Lung (tissue), 17 donors: ENCODE measurements at places on chromosomes 6 and 20. TPM values are rescaled to one million over a fixed set of nuclear protein-coding genes. Genes with fewer than 3 reads are reported as not detected.

Gene SLC44A4
- 121 TPM for total RNA-seq

Gene NOP56
- total RNA-seq: 73.3 TPM

Gene C6orf58
- total RNA-seq: not detected

Gene PKHD1
- total RNA-seq: 6.1 TPM

Gene GGTLC1
- 28.5 TPM for total RNA-seq

GRCh38 chr6:14635934-14636591 lies 518.5 kb downstream of the CD83 start:
- no peak for DNase-seq

DNA sequence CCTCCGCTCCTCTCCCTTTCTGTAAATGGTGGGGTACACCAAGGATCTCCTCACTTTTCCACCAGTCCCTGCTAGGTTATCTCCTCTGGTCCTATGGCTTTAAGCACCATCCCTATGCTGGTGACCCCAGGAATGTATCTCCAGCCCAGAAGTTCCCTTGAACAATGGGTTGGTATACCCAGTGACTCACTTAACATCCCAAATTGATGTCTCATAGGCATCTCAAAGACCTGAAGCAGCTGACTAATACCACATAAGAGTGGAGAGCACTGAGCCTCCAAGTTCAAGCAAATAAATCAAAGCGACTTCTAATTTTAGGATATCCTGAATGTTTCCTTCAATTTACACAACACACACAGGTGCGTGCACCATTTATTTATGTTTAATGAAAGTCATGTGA lies 48.3 kb downstream of the ADGRF1 start:
- no peak for DNase-seq

- DNase-seq: no peak
These were observed 24.9 kb upstream of the PAQR8 start for GRCh38 chr6:52336919-52337561.

DNA sequence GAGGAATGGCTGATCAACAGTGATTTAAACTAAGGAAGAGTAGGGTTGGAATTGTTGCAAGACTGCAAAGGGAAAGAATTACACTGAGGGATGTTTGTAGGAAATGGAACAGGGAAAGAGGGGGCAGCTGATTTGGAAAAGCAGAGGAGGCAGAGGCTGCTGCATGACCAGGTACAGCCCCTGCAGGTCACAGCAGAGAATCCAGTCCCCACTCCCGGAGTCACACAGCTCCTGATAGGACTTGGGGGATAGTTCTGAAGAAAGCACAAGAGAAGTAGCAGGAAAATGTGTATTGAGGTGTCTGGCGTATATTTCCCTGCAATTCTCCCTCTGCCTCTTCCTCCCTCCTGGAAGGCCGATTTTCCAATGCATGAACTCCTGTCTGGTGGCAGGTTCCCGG lies 92.5 kb upstream of the PDE10A start:
- DNase-seq: no peak

GRCh38 chr6:89209457-89209856 lies 7.7 kb downstream of the GABRR1 start:
- no peak for DNase-seq

DNA sequence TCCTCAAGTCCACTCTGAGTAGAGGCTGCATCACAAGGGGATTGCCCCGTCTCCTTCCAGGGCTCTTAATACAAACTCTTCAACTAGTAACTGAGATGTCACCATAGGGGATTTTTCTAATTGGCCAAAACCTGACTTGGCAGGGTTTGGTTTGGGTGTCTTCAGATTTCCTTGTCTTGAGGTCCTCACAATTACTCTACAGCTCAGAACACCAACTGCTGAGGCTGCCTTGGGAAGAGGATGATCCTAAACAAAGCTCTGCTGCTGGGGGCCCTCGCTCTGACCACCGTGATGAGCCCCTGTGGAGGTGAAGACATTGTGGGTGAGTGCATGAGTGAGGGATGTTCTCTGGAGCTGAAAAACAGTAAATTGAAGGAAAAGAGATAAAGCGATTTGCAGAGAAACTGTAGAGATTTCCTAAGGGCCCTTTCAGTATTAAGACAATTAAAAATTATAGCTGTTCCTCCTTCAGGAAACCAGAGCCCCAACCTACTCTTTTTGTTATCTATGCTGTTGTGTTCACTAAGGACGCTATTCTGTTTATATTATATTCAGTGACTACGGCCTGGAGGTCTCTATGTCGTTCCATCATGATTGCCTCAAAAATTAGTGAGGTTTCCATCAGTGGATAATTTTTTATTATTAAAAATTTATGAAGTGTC lies at the start of gene HLA-DQA1:
HLA-DQA1 (plus strand) TSS at position 188 of the 662 bp plus-strand sequence; CDS start at position 241, 53 bp downstream.
- no peak for DNase-seq

DNA sequence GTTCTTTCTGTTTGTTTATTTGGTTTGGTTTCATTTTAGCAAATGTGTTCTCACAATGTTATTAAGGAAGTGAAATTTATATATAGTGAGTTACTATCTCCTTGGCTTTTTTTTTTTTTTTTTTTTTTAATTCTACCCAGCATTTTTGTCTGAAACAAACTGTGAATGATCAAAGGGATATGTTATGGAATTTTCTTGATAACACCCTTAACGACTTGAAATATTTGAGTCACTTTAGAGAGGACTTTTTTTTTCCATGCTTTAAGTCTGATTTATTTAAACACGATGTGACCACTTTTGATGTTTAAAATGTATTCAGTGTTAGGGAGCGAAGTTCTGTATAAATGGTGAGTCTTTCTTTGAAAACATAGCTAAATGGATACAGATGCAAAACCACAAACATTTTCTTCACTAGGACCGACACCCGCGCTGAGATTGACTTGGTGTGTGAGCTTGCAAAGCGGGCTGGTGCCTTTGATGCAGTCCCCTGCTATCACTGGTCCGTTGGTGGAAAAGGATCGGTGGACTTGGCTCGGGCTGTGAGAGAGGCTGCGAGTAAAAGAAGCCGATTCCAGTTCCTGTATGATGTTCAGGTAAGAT lies 149.7 kb downstream of the MTHFD1L start:
- DNase-seq: peak; percentile 77

DNA sequence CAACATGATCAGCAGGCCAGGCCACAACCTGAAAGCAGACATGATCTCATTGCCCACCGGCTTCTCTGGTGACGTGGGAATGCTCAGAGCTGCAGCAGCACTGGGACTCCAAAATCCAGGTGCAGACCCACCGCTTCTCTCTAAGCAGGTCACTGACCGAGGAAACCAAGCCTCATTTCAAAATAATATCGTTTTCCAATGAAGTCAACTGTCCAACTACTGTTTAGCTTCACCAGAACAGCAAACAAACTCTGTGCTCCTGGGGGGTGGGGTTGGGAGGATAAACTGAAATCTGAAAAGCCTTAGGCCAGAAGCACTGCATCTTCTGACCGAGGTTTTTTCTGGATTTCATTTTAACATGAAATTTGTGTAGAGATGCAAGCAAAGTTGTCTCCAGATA lies at the start of gene GPLD1:
GPLD1 (minus strand) TSS at position 109 of the 400 bp plus-strand sequence; CDS start at position 42, 67 bp downstream.
- no peak for DNase-seq

- DNase-seq: no peak
These were observed 107.4 kb downstream of the SAMD5 start for GRCh38 chr6:147615659-147616456.

GRCh38 chr6:7249391-7249790 lies 63.6 kb downstream of the SSR1 start:
- no peak for DNase-seq

- DNase-seq: no peak
These were observed 215.6 kb upstream of the NRSN1 start for GRCh38 chr6:23910420-23910819.

- DNase-seq: peak; percentile 34
These were observed 6.2 kb downstream of the LINC00237 start for GRCh38 chr20:21099751-21100577.

GRCh38 chr6:77072694-77073409 lies 390.4 kb downstream of the HTR1B start:
- DNase-seq: no peak

DNA sequence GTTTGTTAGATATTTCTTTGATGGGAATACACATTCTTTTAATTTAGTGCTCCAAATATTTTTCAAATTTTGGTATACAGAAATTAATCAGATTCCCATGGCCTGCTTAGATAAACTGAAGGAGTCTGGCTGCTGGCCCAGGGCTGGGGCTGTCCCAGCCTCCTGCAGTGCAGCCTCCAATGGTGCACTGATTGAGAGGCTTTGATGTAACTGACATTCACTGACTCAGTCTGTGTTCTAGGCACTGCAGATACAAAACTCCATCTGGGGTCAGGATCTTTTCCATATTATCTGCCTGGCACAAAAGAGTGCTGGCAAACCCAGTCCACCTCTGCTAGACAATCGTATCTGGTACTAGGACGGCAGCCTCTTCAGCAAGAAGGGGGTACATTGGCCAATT lies 64.8 kb downstream of the GRIK2 start:
- no peak for DNase-seq

- DNase-seq: no peak
These were observed 70.6 kb upstream of the DST start for GRCh38 chr6:56713254-56713672.

GRCh38 chr6:16285467-16286150 lies 47.2 kb downstream of the GMPR start:
- DNase-seq: no peak

DNA sequence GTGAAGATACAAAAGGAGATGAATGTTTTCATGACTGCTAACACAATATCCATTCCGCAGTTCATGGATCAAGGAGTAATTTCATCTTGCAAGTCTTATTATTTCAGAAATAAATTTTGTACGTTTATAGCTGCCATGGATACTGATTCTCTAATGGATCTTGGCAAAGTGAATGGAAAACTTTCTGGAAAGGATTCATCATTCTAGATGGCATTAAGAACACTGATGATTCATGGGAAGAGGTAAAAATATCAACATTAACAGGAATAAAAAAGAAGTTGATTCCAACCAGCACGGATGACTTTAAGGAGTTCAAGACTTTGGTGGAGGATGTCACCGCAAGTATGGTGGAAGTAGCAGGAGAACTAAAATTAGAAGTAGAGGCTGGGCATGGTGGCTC lies 2.8 kb downstream of the HUS1B start:
- DNase-seq: no peak

GRCh38 chr20:33821270-33821836 lies 10.2 kb downstream of the CHMP4B start:
- DNase-seq: no peak

DNA sequence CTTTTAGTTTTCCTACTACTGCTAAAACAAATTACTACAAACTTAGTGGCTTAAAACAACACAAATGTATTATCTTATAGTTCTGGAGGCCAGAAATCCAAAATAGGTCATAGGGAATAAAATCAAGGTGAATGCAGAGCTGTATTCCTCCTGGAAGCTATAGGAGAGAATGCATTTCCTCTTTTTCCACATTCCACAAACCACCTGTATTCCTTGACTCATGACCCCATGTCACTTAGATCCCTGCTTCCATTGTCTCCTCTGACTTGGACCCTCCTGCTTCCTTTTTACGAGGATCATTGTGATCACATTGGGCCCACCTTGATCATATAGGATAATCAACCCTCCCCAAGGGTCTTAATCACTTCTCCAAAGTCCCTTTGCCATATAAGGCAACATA lies 200.8 kb downstream of the KCNQ5 start:
- no peak for DNase-seq

- no peak for DNase-seq
These were observed 10.8 kb upstream of the MYT1 start for GRCh38 chr20:64153410-64153809.

DNA sequence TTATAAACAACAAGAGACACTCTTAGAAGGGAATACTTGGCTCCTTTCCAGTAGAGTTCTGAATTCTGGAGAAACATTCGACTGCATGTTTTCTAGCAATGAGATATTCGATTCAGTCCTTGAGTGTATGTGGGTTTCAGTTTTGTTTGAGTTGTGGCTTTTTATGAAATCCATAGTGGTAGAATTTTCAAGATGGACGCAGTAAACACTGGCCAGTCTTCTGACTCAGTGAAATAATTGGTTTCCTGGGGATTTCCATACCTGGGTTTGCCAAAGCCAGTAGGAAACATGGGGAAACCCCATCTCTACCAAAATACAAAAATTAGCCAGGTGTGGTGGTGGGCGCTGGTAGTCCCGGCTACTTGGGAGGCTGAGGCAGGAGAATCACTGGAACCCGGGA lies 273.5 kb upstream of the PLCB4 start:
- DNase-seq: no peak

GRCh38 chr6:98775205-98775604 lies 59.2 kb upstream of the POU3F2 start:
- peak; percentile 8 for DNase-seq

DNA sequence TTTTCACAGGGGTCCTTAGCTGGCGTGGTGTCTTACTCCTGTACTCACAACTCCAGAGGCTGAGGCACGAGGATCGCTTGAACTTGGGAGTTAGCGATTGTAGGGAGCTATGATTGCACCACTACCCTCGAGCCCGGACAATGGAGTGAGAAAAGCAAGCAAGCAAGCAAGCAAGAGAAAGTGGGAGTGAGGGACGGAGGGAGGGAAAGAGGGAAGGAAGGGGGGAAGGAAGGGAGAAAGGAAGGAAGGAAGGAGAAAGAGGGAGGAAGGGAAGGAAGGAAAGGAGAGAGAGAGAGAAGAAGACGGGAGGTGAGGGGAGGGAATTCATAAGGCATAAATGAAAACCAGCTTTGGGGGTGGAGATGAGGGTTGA lies 120.5 kb downstream of the TRIM27 start:
- no peak for DNase-seq
